ENCODE measurements at places on chromosomes 13 and 19. TPM values are rescaled to one million over a fixed set of nuclear protein-coding genes. Genes with fewer than 3 reads are reported as not detected.

DNA sequence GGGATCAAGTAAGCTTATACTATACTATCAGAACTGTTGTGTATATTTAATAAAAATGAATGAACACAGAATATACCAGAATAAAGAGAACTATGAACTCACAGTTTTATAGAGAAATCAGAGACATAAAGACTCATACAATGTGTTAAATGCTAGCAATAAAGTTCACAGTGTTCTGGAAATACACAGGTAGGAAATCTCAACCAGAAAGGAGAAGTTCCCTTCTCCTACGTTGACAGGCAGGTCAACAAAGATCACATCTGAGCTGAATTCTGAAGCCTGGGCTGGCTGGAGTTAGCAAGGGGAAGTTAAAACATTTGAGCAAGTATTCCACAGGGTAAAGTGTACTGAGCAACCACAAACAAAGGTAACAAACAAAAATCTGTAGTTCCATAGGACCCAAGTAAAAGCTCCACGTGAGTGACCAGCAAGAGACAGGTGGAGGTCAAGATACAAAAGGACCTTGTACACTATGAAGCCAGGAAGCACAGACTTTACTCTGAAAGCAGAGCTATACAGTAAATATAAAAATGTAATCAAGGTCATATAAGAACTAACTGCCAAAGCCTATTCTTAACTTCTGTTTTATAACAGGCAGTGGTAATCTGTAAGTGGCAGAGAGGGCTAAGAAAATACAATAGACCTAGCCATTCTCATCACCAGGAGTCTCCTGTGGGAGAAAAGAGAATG is 13.0 kb downstream of the FBXL3 start:
- no peak overlapping the region for H3K4me3 ChIP-seq
- no peak overlapping the region for H3K27ac ChIP-seq
- no peaks in the 10 kb centered on the region for H3K27me3 ChIP-seq
- H3K36me3 ChIP-seq = peaks cover 90% of the 10 kb centered on the region
- no peaks in the 10 kb centered on the region for H3K4me1 ChIP-seq

DNA sequence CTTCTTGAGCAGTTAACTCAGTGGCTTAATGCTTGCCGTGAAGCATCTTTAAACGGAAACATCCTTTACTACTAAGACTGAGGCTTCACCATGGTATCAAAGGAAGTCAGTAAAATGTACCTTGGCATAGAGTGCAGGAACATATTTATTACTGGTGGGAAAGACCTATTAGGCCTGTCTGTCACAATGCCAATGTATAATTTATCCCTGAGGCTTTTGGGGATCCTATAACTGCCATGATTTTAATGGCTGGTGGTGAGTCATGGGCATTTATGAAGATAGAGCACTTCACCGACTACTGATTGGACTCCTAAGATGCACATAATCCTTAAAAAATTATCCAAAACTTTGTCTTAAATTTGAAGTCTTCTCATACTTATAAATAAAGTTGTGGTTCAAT is 79.6 kb downstream of the FGF14 start:
- no peak for DNase-seq
- no peak overlapping the region for H3K4me3 ChIP-seq
- H3K4me1 ChIP-seq = no peaks in the 10 kb centered on the region
- no peak overlapping the region for H3K27ac ChIP-seq
- H3K36me3 ChIP-seq = no peaks in the 10 kb centered on the region

DNA sequence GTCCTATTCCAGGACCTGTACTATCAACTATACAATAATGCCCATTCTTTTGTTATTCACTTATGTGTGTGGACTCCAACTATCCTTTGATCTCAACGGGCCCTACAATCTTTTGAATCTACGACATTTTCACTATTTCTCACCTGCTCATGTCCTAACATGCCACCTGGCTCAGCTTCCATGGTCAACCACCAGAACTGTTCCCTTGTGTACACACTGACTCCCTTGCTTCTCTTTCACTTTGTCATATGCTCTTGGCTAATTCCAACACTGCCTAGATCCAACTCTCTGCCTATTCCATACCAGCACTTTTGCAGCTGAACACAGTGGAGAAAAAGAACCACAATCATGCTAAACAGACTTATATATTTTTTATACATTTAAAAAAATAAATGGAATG is 53.1 kb downstream of the MICU2 start:
- DNase-seq = no peak
- no peak overlapping the region for H3K4me3 ChIP-seq
- no peaks in the 10 kb centered on the region for H3K27me3 ChIP-seq
- no peak overlapping the region for H3K27ac ChIP-seq
- no peaks in the 10 kb centered on the region for H3K36me3 ChIP-seq

GRCh38 chr13:41199079-41199478 is 4.7 kb upstream of the KBTBD7 start:
- no peak overlapping the region for H3K4me3 ChIP-seq
- no peaks in the 10 kb centered on the region for H3K36me3 ChIP-seq
- H3K4me1 ChIP-seq = no peaks in the 10 kb centered on the region
- DNase-seq = no peak

DNA sequence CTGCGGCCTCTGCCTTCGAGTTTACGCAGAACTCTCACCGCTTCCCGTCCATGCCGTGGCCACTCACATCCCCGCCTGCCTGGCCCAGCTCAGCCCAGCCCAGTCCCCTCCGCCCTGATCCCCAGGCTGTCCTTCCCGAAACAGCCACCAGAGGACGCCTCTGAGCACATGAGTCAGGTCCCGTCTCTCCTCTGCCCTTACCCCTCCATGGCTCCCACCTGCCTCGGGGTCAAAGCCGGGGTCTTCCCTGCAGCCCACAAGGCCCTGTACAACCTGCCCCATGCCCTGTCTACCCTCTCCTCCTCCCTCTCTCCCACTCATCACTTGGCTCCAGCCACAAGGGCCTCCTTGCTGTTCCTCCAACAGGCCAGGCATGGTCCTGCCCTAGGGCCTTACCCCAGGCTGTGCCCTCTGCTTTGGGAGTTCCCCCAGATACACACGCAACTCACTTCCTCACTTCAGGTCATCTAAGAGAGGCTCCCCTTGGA is 8.1 kb upstream of the SEMA6B start:
- no peaks in the 10 kb centered on the region for H3K4me1 ChIP-seq
- H3K27me3 ChIP-seq = no peaks in the 10 kb centered on the region
- H3K4me3 ChIP-seq = no peak overlapping the region
- peak; percentile 77 for DNase-seq
- H3K27ac ChIP-seq = no peak overlapping the region

DNA sequence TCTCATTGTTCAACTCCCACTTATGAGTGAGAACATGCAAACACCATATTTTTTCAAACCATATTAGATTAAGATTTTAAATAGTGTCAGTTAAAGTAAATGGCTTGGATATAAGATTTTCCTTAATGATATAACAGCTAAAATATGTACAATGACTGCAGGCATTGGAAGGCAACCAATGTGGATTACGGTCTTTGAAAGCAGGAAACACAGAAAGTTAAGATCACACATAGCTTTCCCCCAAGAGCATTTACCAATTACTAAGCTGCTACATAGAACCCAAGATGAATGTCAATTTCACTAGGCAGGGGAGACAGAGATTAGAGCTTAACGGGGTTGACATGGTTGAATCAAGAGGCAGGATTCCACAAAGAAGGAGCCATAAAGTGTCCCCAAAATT is 173.2 kb upstream of the TRPC4 start:
- no peak overlapping the region for H3K27ac ChIP-seq
- H3K4me3 ChIP-seq = no peak overlapping the region
- no peaks in the 10 kb centered on the region for H3K4me1 ChIP-seq
- no peaks in the 10 kb centered on the region for H3K36me3 ChIP-seq
- H3K27me3 ChIP-seq = no peaks in the 10 kb centered on the region

DNA sequence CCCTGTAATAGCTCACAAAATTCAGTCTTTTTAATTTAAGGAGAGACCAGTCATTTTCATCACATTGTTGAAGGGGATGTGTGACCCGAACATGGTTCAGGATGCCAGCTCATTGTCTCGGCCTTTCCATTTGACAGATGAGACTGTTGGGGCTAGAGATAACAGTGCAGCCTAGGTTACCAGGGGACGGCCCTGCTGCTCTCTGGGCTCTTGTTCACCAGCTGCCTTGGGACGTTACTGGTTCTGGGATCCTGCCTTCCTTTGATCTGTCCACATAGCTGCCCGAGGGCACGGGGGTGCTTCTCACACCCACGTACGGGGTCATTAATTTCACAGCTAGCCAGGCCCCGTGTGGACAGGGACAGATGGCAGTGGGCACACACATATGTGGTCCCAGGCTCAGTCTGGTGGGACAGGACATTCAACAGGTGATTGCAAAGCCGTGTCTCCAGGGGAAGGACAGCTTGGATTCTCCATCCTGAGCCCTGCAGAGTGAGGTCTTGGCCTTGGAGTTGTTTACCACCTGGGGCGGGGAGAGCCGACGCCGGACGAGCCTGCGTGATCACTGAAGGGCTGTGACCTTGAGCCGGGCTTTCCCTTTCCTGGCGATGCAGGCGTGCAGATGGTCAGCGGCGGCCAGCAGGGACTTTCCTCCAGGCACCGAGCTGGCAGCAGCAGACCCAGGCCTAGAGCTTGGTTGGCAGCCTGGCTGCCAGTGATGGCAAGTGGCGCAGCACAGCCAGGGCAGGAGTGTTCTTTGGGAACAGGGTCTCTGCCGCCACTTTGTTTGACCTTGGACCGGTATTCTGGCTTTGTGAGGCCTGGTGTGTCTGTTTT is 26.7 kb upstream of the NPAS1 start:
- no peak overlapping the region for H3K4me3 ChIP-seq
- H3K27ac ChIP-seq = no peak overlapping the region
- no peak for DNase-seq
- peaks cover 88% of the 10 kb centered on the region for H3K36me3 ChIP-seq

GRCh38 chr13:106468744-106469590 is 66.5 kb downstream of the EFNB2 start:
- H3K27me3 ChIP-seq = no peaks in the 10 kb centered on the region
- no peak for DNase-seq
- H3K4me1 ChIP-seq = no peaks in the 10 kb centered on the region
- no peak overlapping the region for H3K4me3 ChIP-seq
- no peak overlapping the region for H3K27ac ChIP-seq

The WASF3 gene
- 1.1 TPM for total RNA-seq

The GZMM gene
- total RNA-seq = not detected

The IZUMO2 gene
- not detected for total RNA-seq

All from Peyer's patch (tissue), 4 donors.